ENCODE measurements at places on chromosomes 6 and 20.

DNA sequence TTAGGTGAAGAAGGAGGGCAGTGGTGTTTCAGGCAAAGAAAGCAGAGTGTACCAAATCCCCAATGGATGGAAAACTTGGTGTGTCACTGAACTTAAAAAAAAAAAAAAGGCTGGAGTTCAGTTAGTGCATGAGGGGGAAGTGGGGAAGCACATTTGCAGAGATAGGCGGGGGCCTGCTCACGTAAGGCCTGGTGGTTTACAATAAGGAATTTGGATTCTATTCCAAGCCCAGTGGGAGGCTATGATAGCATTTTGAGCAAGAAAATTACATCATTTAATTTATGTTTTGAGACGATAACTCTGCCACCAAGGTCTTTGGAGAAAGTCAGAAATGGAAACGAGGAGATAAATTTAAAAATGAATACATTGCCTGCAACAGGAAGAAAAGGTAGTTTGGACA lies 225.5 kb downstream of the EYA4 start:
- no peak for DNase-seq

- no peak for DNase-seq
These were observed 71.1 kb downstream of the FIG4 start for GRCh38 chr6:109762166-109762565.

GRCh38 chr6:3847521-3847920 lies 1.7 kb upstream of the FAM50B start:
- DNase-seq: no peak

DNA sequence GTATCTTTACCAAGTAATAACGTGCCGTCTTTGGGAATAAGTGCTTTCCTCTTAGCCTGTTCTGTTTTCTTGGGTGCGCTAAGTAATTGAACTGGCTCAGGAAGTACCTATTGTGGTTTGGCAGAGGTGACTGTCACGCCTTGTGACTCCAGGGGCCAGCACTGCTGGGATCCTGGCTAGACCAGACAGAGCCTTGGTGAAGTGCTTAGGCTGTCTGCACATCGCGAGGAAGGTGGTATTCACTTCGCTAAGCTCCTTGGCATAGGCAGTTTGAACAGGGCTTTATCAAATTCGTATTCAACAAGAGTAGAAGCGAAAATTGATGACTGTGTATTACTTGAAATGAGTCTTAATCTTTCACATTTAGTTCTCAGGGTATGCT lies 17.6 kb downstream of the PRDM1 start:
- no peak for DNase-seq

- no peak for DNase-seq
These were observed 18.6 kb downstream of the FYN start for GRCh38 chr6:111854683-111855082.

DNA sequence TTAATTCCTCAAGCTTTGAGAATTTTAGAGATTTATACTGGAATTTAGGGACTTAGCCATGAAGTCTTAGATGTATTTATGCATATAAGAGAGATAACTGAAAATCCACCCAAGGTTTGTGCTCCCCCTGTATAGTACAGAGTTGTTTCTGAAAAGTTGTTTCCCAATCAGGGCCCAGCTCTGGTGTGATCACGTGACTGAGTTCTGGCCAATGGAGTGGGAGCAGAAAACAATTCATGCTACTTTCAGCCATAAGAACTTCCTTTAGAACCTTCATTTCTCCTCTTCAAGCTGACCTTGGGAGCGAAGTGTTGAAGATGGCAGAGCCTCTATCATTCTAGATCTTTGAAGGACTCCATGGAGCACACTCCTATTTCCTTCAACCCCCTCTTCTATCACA lies 151.0 kb downstream of the RCAN2 start:
- DNase-seq: no peak

GRCh38 chr20:16712511-16712947 lies 17.3 kb upstream of the SNRPB2 start:
- DNase-seq: no peak

Measured in stimulated activated CD4-positive, alpha-beta T cell treated with anti-CD3 and anti-CD28 coated beads, Interleukin-4, amount 100 ng/mL, for 48 hours (primary cell).